ENCODE measurements at places on chromosomes 3 and 15.

DNA sequence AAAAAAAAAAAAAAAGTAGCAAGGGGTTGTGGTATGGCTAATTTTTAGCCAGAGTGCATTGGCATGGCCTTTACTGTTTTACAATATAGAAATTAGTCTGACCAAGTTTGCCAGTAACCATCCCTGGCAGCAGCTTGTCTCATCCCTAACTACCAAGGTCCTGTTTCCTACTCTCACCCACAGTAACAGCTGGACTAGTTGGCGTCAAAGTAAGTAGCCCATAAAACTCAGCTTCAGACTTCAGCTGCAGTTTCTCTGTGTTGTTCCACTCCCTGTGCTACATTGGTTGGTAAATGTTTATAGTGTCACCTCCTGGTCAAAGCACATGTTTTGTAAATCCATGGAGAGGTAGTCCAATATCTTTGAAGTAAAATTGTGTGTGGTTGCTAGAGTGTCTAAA is 691.3 kb downstream of the ZPLD1 start:
- DNase-seq = no peak

GRCh38 chr15:20341901-20342600 is 199.5 kb downstream of the GOLGA6L6 start:
- no peak for DNase-seq

GRCh38 chr3:148173851-148174250 is 523.9 kb upstream of the AGTR1 start:
- no peak for DNase-seq

GRCh38 chr3:192915304-192915703 is 2.4 kb downstream of the MB21D2 start:
- no peak for DNase-seq

DNA sequence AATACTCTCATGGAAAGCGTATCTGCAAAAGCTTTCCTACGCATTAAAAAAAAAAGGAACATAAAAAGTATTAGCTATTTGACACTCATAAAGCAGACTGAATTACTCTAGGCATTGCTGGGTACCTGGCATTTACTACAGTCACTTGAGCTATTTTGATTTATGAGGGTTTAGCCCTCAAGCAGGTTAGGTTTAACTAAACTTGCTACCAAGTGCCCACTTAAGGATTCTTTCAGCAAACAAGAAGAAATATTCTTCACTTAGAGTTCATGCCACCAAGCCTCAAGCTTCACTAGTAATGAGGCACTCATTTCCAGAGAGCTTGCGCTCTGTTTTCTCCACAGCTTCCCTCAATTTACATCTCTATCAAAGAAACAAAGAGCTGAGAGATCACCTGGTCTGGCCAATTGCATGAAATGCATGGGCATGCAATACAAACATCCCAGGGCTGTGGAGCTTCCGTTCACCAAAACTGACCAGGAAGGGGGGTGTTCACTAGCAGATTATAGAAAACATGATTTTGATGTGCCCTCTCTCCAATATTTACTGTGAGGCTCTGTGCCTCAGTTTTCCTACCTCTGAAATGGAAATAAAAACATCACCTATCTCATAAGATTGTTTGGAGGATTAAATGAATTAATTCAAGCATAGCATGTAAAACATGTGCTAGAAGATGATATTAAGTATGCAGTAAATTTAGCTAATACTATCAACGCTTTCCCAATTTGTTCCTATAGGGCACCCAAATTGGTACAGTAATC is 217.3 kb downstream of the RORA start:
- DNase-seq = no peak

- DNase-seq = no peak
Observed at GRCh38 chr15:44023176-44023575, 171.9 kb downstream of the FRMD5 start.

GRCh38 chr3:192655628-192656027 is 71.7 kb downstream of the FGF12 start:
- no peak for DNase-seq

DNA sequence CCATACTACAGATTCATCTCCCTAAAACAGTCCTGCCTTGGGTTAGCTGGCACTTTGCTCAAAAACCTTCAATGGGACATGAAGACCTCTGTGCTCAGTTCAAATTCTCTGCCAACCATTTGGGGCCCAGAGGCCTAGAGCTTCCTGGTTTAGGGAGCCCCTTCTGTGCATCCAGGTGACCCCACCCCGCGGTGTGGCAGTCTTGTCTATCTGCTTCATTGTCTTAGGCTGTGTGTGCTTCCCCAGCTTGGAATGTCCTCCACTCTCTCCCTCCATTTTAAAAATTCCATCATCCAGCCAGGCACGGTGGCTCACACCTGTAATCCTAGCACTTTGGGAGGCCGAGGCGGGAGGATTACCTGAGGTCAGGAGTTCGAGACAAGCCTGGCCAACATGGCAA is 99.0 kb upstream of the NEO1 start:
- no peak for DNase-seq

GRCh38 chr3:96831175-96831574 is 16.8 kb downstream of the EPHA6 start:
- no peak for DNase-seq
